Lung (tissue), 17 donors: ENCODE measurements at places on chromosomes 6 and 20. TPM values are rescaled to one million over a fixed set of nuclear protein-coding genes. Genes with fewer than 3 reads are reported as not detected.

Gene COL21A1
- 7.3 TPM for total RNA-seq

Gene IL17A
- not detected for total RNA-seq

Gene GMDS
- 28.3 TPM for total RNA-seq

- no peak overlapping the region for H3K4me3 ChIP-seq
- no peaks in the 10 kb centered on the region for H3K27me3 ChIP-seq
- H3K27ac ChIP-seq, result no peak overlapping the region
- no peak for DNase-seq
- H3K4me1 ChIP-seq, result no peaks in the 10 kb centered on the region
These were observed 58.6 kb downstream of the FOXA2 start for GRCh38 chr20:22525821-22526220.

DNA sequence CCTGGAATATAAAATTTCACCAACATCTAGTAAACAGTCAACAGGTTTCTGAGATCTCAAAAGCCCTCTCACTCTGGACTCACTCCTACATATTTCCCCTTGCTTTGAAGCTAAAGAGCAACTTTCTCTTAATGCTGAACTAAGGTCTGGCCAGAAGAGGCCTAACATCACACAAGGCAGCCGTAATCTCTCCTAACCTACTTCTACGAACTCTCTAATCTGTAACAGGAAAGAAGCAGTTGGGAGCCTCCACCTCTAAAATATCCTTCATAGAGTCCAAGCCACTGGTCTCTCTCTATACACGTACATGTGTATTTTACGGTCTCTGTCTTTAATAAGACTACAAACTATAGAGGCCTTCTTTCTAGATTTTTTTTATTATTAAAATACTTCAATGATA lies 72.0 kb downstream of the REV3L start:
- no peaks in the 10 kb centered on the region for H3K4me1 ChIP-seq
- peaks cover 12% of the 10 kb centered on the region for H3K36me3 ChIP-seq
- DNase-seq, result no peak
- no peak overlapping the region for H3K27ac ChIP-seq
- H3K4me3 ChIP-seq, result no peak overlapping the region

DNA sequence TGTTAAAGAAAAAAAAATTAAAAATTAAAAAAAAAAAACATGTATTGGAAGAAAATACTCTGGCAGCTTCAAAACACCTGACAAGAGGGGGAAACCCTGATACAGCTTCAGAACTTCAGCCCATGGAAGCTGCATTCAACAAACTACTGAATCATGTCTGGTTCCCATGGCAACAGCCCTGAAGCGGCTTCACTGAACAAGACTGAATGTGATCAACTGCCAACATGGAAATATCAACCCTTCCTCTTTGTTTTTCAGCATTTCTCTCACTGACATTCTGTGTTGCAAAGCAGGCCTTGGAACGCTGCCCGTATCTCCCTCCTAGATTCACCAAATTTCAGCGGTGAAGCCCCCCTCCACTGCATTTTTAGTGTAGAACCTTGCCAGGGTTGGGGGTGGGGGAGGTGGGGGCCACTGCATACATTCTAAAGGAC lies 91.3 kb upstream of the SHLD1 start:
- no peaks in the 10 kb centered on the region for H3K27me3 ChIP-seq
- H3K36me3 ChIP-seq, result no peaks in the 10 kb centered on the region
- H3K27ac ChIP-seq, result peak overlapping the region; percentile 42
- H3K4me3 ChIP-seq, result no peak overlapping the region

GRCh38 chr6:155036907-155037306 lies 41.8 kb downstream of the TIAM2 start:
- H3K27me3 ChIP-seq, result no peaks in the 10 kb centered on the region
- H3K27ac ChIP-seq, result no peak overlapping the region
- H3K4me1 ChIP-seq, result peaks cover 5% of the 10 kb centered on the region

GRCh38 chr6:158611541-158612370 lies 32.8 kb downstream of the DYNLT1 start:
- peak; percentile 65 for DNase-seq
- H3K36me3 ChIP-seq, result peaks cover 11% of the 10 kb centered on the region
- peaks cover 14% of the 10 kb centered on the region for H3K4me1 ChIP-seq
- no peak overlapping the region for H3K27ac ChIP-seq
- H3K4me3 ChIP-seq, result no peak overlapping the region
- H3K27me3 ChIP-seq, result no peaks in the 10 kb centered on the region

- no peaks in the 10 kb centered on the region for H3K27me3 ChIP-seq
- H3K27ac ChIP-seq, result no peak overlapping the region
- no peaks in the 10 kb centered on the region for H3K4me1 ChIP-seq
- DNase-seq, result peak; percentile 77
These were observed 15.5 kb downstream of the SDCBP2 start for GRCh38 chr20:1313236-1313964.

DNA sequence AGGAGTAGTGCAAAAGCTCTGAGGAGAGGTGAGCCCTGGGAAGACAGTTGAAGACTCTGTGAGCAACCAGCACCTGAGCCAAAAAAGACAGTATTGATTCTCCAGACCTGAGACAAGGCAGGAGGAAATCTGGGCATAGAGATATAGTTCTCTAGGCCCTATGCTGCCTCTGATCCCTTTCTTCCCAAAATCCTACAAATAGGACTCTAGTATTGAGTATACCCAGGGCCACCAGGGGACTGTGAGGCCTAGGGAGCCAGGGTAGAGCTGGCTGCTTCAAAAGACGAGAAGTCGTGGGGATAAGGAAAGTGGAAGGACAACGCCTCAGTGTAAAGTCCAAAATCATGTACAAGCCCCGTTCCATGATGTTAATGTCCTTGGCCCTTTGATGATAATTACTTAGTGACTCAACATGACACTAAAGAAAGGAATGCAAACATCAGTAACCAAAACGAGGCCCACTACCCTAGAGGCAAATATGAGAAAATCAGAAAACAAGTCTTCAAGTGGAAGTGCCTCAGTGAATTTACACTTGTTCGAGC lies 197.3 kb upstream of the PROKR2 start:
- no peak overlapping the region for H3K4me3 ChIP-seq
- H3K4me1 ChIP-seq, result no peaks in the 10 kb centered on the region
- no peak for DNase-seq

- H3K4me1 ChIP-seq, result no peaks in the 10 kb centered on the region
- DNase-seq, result no peak
- H3K27me3 ChIP-seq, result no peaks in the 10 kb centered on the region
- H3K36me3 ChIP-seq, result peaks cover 23% of the 10 kb centered on the region
These were observed 34.5 kb downstream of the ARFGEF2 start for GRCh38 chr20:48956052-48956451.
